ENCODE measurements at places on chromosomes 6 and 20. TPM values are rescaled to one million over a fixed set of nuclear protein-coding genes. Genes with fewer than 3 reads are reported as not detected.

DNA sequence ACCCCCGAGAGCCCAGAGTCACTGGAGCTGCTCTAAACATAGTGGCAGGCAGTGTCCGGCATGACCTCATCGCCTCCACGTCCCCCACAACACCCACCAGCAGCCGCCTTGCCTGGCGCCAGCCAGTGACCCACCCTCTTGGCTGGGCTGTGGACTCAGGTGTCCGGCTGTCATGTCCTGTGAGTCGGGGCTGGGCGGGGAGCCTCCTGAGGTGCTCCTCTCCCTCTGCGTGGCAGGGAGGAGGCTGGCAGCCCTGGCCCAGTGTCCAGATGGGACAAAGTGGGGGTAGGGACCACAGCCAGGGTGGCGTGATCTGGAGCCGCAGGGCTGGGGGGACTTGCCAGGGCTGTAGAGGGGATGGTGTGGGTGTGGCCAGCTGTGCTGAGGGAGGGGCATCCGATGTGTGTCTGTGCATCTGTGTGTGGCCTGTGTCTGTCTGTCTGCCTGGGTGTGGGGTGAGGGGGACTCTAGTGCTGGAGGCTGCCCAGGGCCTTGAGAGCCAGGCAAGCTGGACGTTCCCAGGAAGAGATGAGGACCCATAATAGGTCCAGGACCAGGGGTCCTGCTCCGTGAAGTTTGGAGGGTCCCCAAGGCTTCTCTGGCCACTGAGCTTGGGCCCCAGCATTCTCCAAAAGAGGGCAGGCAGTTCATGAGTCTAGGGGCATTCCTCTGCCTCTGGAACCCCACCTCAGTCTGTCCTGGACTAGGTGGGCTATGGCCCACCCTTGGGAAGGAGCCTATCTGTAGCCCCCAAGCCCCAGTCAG, 2.3 kb upstream of the SOX18 start:
- H3K4me1 ChIP-seq: no peaks in the 10 kb centered on the region
- H3K36me3 ChIP-seq: no peaks in the 10 kb centered on the region
- H3K4me3 ChIP-seq: no peak overlapping the region

DNA sequence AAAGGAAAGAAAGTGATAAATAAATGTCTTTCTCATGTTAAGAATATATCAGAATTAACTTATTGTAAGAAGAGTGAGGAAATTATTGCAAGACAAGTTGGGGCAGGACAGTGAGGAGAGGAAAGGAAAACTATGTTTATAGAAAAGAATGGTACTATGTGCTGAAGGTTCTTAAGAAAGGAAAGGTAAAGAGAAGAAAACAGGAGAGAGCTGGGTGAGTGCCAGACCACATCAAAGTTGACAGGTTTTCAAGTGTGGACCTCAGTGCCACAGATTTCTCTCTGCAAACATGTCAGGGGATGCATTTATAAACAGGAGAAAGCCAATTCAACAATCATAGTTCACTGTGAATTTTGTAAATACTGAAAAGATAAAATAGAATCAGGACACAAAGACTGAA, 439.2 kb downstream of the PKHD1 start:
- no peaks in the 10 kb centered on the region for H3K27me3 ChIP-seq
- no peak for DNase-seq
- no peaks in the 10 kb centered on the region for H3K4me1 ChIP-seq
- no peak overlapping the region for H3K27ac ChIP-seq
- H3K4me3 ChIP-seq: no peak overlapping the region

Gene EYS
- not detected for total RNA-seq

- DNase-seq: no peak
Measured at GRCh38 chr6:153758516-153758915, 280.5 kb upstream of the OPRM1 start.

DNA sequence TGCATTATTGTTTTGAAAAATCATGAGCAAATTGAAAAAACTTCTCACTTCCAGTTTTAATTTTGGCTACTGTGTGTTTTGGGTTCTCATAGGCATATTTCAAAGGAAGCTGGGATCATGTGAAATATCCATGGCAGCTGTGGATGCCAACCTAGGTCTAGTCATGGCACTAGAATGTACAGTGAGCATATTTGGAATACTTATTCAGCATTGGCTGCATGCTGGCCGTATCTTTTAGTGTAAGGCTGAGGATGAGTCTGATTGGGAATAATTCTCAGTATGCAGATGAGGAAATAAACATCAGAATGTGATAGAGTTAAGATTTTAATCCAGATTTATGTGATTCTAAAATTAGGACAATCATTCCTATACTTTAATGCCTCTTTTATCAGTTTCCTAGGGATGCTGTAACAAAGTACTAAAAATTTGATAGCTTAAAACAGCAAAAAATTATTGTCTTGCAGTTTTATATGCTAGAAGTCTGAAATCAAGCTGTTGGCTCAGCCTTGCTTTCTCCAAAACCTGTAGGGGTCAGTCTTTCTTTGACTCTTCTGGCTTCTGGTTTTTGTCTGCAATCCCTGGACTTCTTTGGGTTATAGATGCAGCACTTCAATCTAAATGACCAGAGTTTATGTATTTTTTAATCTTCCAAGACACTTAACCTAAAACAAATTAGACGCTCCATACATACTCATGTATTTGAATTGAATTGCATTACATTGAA, 37.7 kb upstream of the DEFB112 start:
- DNase-seq: peak; percentile 57
- H3K27me3 ChIP-seq: no peaks in the 10 kb centered on the region
- H3K4me3 ChIP-seq: no peak overlapping the region
- no peak overlapping the region for H3K27ac ChIP-seq
- H3K4me1 ChIP-seq: no peaks in the 10 kb centered on the region

DNA sequence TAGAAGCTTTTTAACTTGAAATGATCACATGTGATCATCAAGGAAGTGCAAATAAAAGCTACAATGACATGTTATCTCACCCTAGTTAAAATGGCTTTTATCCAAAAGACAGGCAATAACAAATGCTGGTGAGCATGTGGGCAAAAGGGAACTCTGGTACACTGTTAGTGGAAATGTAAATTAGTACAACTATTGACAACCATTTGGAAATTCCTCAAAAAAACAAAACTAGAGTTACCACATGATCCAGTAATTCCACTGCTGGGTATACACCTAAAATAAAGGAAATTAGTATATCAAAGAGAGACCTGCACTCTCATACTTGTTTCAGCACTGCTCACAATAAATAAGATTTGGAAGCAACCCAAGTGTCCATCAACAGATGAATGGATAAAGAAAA, 108.7 kb downstream of the HTR1B start:
- H3K4me3 ChIP-seq: no peak overlapping the region
- H3K27me3 ChIP-seq: no peaks in the 10 kb centered on the region

Gene PIGU
- total RNA-seq: 6.4 TPM

DNA sequence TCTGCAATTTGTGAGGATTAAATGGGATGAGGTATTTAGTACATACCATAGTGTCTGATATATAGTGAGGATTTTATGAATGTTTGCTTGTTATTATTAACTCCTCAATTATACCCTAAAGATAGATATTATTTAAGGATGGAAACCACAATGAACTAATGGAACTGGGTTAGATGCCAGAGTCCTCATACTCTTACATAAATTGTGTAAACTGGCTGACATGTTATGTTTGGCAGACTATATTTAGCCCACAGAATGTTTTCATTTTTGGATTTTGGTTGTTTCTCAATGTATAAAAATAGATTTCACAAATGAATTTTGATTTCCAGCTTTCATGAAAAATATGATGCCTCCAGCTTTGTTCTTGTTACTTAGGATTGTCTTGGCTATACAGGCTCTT, 37.6 kb downstream of the HTR1B start:
- peak; percentile 50 for DNase-seq
- H3K27ac ChIP-seq: no peak overlapping the region
- no peaks in the 10 kb centered on the region for H3K36me3 ChIP-seq
- no peaks in the 10 kb centered on the region for H3K27me3 ChIP-seq
- no peak overlapping the region for H3K4me3 ChIP-seq
- H3K4me1 ChIP-seq: no peaks in the 10 kb centered on the region

- peaks cover 43% of the 10 kb centered on the region for H3K4me1 ChIP-seq
- H3K27ac ChIP-seq: peak overlapping the region; percentile 82
- H3K4me3 ChIP-seq: no peak overlapping the region
- peak; percentile 89 for DNase-seq
- no peaks in the 10 kb centered on the region for H3K36me3 ChIP-seq
Measured at GRCh38 chr20:17806739-17807441, 107.1 kb downstream of the BANF2 start.

DNA sequence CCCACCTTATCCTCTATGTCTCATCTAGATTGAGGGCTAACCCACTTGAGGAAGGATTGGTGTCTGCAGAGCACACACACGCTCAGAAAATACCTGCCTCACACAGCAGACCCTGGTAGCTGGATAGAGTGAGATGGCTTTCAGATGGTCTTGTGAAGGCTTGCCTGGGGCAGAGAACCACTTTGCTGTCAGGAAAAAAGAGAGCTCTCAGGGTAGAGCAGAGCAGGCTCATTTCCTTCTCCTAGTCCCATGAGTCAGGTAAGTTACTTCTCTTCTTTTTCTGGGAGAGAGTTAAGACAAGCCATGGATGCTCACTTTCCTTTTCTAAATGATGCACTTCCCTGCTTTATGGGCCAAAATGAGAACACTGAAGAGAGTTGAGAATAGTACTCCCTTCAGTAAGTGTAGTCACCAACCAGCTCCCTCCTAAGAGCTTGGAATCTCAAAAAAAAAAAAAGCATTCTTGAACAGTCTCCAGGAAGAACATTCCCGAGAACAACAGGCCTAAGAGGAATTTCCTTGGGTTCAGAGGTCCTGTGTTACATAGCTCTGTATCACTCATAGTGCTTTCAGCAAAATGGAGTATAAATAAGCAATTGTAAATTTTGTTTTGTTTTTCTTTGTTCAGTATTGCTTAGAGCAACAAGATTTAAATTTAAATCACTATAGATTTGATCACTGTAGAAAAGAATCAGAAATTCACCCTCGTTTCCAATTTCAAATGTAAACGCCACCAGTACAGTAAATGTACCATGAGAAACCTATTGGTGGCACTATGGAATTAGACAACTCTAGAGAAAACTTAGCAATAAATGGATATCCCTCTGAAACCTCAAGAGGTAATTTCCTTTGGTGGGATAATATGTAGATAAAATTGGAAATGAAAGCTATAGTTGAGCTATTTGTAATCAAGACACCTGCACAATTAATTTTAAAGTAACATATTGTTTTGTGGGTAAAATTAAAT, 530.3 kb downstream of the RFPL4B start:
- DNase-seq: peak; percentile 97
- peak overlapping the region; percentile 72 for H3K27ac ChIP-seq
- H3K4me1 ChIP-seq: peaks cover 14% of the 10 kb centered on the region

Gene BPIFA3
- not detected for total RNA-seq

GRCh38 chr6:102340311-102340710, 946.8 kb downstream of the GRIK2 start:
- H3K36me3 ChIP-seq: no peaks in the 10 kb centered on the region
- no peaks in the 10 kb centered on the region for H3K27me3 ChIP-seq
- no peak overlapping the region for H3K27ac ChIP-seq
- no peaks in the 10 kb centered on the region for H3K4me1 ChIP-seq

Gene PAK5
- not detected for total RNA-seq

Gene CCN2
- total RNA-seq: 22.8 TPM

Gene LRRC73
- total RNA-seq: 0.33 TPM

Gene HIVEP1
- 10.3 TPM for total RNA-seq

Gene GPR6
- not detected for total RNA-seq

Gene NELFE
- total RNA-seq: 85.5 TPM

DNA sequence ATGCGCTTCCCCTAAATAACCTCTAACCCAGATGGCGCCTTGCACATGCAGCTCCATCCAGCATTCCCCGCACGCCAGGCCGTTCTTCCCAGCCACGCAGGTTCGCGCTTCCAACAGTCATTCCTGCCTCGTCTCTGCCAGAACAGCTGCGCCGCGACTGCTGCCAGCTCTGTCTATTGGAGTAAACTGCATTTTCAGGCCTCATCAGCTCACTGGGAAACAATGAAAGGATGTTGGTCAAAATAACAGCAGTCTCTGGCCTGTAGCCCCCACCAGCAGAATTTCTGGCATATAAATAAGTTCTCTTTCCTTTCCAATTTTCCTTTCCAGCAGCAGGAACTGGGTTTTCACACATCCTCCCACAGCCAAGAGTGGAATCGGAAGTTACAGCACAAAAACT, 14.6 kb downstream of the NRSN1 start:
- no peak overlapping the region for H3K27ac ChIP-seq
- H3K4me1 ChIP-seq: no peaks in the 10 kb centered on the region
- H3K36me3 ChIP-seq: no peaks in the 10 kb centered on the region
- no peak for DNase-seq

DNA sequence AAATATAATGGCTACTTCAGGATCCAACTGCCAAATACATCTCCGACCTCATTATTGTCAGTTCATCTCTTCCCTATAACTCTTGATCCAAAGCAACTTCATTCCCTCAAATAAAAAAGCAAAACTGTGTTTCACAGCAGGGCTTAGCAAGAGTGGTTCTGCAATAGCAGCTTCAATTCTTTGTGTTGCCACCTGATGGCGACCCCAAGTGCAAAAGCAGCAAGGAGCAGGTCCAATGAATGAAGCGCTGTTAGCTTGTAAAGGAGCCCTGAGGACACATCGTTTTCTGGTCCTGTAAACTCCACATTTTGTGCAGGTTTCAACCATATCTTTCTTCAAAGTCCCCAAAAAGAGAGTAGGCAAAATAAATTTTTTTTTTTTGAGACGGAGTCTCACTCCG, 19.6 kb downstream of the RTN4IP1 start:
- no peak overlapping the region for H3K27ac ChIP-seq
- no peak for DNase-seq
- no peaks in the 10 kb centered on the region for H3K4me1 ChIP-seq
- no peak overlapping the region for H3K4me3 ChIP-seq
- H3K36me3 ChIP-seq: no peaks in the 10 kb centered on the region

- no peak overlapping the region for H3K4me3 ChIP-seq
- peak; percentile 97 for DNase-seq
- H3K27me3 ChIP-seq: no peaks in the 10 kb centered on the region
Measured at GRCh38 chr20:5535125-5535756, 215.0 kb upstream of the SHLD1 start.

DNA sequence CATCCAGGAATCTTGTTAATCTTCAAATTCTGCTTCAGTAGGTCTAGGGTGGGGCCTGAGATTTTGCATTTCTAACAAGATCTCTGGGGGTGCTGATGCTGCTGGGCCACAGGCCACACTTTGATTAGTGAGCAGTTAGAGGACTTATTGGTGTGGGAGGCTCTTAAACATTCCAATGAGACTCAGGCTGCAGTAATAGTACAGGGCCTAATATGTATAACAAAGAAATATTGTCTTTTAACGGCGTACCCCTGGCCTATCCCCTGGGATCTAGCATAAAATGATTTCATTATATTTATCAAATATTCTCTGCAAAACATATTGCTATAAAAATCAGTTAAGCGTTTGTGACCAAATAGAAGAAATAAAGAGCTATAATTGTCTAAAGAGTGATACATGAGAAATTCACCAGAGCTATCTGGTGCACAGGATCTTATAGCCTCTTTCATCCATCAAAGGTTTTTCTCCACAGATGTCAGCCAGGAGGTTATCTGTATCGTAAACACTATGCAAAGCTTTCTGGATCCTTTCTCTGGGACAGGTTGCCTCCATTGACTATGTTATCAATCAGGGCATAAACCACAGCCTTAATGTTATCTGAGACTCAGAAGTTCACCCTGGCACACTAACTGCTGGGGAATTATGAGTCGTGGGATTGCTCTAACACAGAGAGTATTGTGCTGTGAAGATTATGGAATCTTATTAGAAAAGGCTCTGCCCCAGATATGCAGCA, 488.5 kb upstream of the MAP3K7 start:
- H3K27me3 ChIP-seq: no peaks in the 10 kb centered on the region
- DNase-seq: peak; percentile 21
- no peaks in the 10 kb centered on the region for H3K4me1 ChIP-seq
- H3K27ac ChIP-seq: no peak overlapping the region
- H3K36me3 ChIP-seq: no peaks in the 10 kb centered on the region
